ENCODE measurements at places on chromosomes 3 and 15. TPM values are rescaled to one million over a fixed set of nuclear protein-coding genes. Genes with fewer than 3 reads are reported as not detected.

The PEX5L gene
- not detected for total RNA-seq

DNA sequence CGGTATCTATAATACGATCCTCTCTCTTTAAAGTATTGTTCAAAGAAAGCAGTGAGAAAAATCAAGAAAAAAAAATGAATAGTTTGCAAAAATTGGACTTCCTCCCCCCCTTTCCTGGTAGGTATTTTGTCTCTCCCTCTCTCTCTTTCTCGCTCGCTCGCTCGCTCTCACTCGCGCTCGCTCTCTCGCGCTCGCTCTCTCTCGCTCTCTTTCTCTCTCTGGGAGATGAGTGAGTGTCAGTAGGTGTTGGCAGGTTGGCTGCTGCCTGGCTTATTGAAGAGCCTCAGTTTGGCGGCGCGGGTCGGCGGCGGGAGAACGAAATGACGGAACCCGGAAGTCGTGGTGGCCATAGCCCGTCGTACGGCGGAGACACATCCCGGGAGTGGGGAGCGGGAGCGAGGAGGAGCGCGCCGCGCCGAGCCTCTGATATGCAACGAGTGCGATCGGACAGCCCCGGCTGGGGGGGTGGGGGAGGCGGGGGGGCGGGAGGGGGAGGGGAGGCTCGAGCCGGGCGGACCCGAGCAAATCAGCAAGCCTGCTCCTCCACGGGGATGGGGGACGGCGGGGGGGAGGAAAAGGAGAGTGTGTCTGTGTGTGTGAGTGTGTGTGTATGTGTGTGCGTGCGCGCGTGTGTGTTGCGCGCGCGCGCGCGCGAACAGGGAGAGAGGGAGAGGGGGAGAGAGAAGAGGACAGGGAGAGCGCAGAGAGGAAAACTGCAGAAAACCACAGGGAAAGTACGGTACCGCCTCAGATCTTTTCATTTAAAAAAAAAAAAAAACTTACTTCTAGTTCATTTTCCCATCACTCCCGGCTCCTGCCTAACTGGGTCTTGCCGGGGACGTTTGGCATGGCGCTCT is at the start of gene MEIS2:
Gene MEIS2 (minus strand): TSS at position 441 of the 857 bp plus-strand sequence. CDS start 1,083 bp downstream, outside the sequence.
- peak within 1 kb of the TSS; percentile 95 for H3K27ac ChIP-seq
- H3K36me3 ChIP-seq = no peaks in the 10 kb centered on the region
- H3K4me1 ChIP-seq = peaks cover 5% of the 10 kb centered on the region
- H3K27me3 ChIP-seq = no peaks in the 10 kb centered on the region
- peak; percentile 59 for DNase-seq
- peak within 1 kb of the TSS; percentile 89 for H3K4me3 ChIP-seq

DNA sequence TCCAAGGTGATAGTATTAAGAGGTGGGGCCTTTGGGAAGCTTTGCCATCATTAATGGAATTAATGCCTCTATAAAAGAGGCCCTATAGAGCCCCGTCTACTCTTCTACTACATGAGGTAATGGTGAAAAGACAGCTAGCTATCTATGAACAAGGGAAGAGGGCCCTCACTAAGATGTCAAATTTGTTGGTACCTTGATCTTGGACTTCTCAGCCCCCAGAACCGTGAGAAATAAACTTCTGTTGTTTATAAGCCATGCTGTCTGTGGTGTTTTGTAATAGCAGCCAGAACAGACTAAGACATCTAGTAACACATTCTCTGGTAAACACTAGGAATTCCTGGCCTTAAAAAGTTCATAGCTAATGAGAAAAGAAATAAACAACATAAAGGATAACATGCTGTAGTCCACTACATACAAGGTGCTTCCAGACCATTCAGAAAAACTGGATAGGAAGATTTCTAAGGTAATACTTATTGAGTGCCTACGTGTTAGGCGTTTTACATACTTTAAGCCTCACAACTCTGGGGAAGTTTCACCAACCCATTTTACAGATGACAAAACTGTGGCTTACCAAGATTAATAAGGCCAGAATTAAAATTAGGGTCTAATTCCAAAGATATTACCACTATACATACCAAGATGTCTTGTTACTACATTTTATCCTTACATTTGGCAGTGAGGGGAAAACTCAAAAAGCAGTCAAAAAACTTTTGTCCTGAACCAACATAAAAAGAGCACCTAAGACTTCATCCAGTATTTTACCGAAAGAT is 3.2 kb downstream of the UBE3A start:
- no peak overlapping the region for H3K27ac ChIP-seq
- no peak overlapping the region for H3K4me3 ChIP-seq
- H3K4me1 ChIP-seq = peaks cover 9% of the 10 kb centered on the region
- no peak for DNase-seq

- H3K27me3 ChIP-seq = no peaks in the 10 kb centered on the region
- no peaks in the 10 kb centered on the region for H3K36me3 ChIP-seq
- DNase-seq = no peak
- no peaks in the 10 kb centered on the region for H3K4me1 ChIP-seq
Measured at GRCh38 chr3:105130911-105131310, 235.8 kb upstream of the ALCAM start.

DNA sequence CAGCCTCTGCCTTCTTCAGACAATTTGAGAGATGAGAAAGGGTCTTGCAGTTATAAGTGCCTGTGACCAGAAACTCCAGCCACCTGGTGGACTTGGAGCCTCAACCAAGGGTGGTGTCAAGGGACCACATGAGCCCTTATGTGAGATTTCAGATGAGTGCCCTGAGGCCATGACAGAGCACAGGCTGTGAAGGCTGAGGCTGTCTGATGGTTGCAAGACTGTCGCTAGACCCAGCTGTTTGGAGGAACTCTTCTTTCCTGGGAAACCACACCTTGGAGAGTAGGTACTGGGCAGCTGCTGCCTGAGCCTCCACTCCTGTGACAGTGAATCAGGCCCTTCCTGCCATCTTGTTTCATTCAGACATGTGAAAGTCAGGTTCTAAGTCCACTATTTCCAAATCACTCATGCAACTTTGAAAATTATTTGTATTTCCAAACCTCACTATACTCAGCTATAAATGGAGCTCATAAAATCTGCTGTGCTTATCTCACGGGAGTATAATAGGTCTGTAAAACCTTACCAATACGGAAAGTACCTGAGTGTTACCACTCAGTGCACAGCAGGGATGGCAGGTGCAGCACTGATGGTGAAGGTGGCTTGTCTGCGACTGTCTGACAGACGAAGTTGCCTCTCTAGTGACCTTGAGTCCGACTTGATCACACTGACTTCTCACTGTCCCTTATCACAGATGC is 99.4 kb downstream of the RPL39L start:
- DNase-seq = no peak
- peaks cover 18% of the 10 kb centered on the region for H3K4me1 ChIP-seq
- H3K27me3 ChIP-seq = no peaks in the 10 kb centered on the region

DNA sequence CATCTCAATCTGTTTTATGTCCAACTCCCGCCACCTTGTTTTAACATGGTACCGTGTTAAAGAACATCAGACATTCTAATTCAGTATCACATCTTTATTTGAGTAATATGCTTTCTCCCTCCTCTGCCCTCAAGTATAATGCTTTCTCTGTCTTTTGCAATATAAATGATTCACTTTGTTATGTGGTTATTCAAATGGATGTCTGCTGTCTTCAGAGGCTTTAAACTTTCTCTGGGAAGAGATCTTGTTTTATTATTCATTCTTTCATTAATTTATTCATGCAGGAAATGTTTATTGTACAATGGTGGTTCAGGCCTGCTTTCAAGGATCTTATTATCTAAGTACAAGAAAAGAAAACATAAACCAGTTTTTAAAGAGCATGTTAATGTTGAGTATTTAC is 57.1 kb downstream of the RAP2B start:
- no peaks in the 10 kb centered on the region for H3K27me3 ChIP-seq
- no peaks in the 10 kb centered on the region for H3K4me1 ChIP-seq
- no peak overlapping the region for H3K27ac ChIP-seq
- H3K4me3 ChIP-seq = no peak overlapping the region

GRCh38 chr3:100084100-100084806 is 30.0 kb downstream of the FILIP1L start:
- DNase-seq = no peak
- H3K4me1 ChIP-seq = no peaks in the 10 kb centered on the region
- H3K27me3 ChIP-seq = no peaks in the 10 kb centered on the region
- no peak overlapping the region for H3K4me3 ChIP-seq
- no peaks in the 10 kb centered on the region for H3K36me3 ChIP-seq

DNA sequence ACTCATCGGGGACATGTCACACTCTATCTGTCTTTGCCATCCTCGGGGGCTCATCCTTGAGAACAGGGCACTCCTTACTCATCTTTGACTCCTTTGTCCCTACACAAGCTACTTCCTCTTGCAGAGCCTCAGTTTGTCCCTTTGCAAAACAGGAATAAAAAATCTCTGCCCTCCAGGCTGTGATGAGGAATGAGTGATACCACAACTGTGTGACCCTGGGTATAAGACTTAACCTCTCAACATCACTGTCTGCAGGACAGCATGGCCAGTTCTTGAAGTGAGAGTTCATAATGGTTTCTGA is 48.5 kb downstream of the IQSEC1 start:
- no peaks in the 10 kb centered on the region for H3K36me3 ChIP-seq
- no peaks in the 10 kb centered on the region for H3K27me3 ChIP-seq
- DNase-seq = no peak
- H3K4me1 ChIP-seq = peaks cover 4% of the 10 kb centered on the region
- H3K27ac ChIP-seq = no peak overlapping the region
- no peak overlapping the region for H3K4me3 ChIP-seq

DNA sequence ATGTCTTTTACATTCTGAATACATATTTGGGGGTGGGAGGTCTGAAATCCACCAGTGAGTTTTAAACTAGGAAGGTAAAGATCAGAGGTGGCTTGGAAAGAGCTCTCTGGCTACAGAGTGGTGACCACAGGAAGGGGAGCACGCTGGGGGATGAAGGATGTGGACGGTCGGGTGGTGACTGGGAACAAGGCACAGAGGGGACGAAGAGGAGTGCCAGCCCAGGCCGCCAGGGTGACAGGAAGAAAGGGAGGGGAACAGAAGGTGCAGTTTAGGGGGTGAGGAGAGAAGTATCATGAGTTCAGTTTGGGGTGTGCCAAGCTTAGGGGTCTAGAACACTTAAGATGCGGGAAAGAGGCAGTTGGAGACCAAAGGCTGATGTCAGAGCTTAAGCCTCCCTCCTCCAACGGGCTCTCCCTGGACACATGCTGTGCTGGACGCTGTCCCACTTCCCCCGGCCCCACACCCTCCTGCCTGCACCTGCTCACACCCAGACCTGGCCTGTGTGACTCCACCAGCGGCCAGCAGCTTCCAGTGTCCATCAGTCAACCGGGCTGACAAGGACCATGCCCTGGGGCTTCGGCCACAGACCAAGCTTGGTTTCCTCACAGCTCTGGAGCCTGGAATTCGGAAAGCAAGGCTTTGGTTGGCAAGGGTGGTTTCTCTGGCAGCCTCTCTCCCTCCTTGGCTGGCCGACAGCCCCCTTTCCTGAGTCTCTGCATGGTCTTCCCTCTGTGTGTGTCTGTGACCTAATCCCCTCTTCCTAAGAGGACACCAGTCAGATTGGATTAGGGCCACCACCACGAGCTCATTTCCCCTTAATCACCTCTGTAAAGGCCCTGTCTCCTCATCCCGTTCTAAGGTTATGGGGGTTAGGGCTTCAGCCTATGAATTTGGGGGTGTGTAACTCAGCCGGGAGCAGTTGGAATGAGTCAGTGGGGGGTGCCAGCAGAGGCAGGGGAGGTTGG is 120.4 kb upstream of the IQSEC1 start:
- H3K27me3 ChIP-seq = no peaks in the 10 kb centered on the region
- peaks cover 5% of the 10 kb centered on the region for H3K4me1 ChIP-seq
- H3K4me3 ChIP-seq = no peak overlapping the region
- no peak overlapping the region for H3K27ac ChIP-seq
- no peak for DNase-seq

- no peak overlapping the region for H3K27ac ChIP-seq
- H3K27me3 ChIP-seq = no peaks in the 10 kb centered on the region
- H3K4me1 ChIP-seq = peaks cover 9% of the 10 kb centered on the region
- H3K36me3 ChIP-seq = no peaks in the 10 kb centered on the region
- no peak overlapping the region for H3K4me3 ChIP-seq
- no peak for DNase-seq
Measured at GRCh38 chr15:44092221-44092620, 102.8 kb downstream of the FRMD5 start.

The HEG1 gene
- 2.6 TPM for total RNA-seq

The IL20RB gene
- total RNA-seq = 6.1 TPM

GRCh38 chr3:138691351-138691750 is 82.8 kb downstream of the FAIM start:
- no peak for DNase-seq
- H3K36me3 ChIP-seq = no peaks in the 10 kb centered on the region
- no peak overlapping the region for H3K4me3 ChIP-seq
- H3K4me1 ChIP-seq = peaks cover 14% of the 10 kb centered on the region
